Caco-2 (cell line): ENCODE measurements at places on chromosomes 12 and 14.

DNA sequence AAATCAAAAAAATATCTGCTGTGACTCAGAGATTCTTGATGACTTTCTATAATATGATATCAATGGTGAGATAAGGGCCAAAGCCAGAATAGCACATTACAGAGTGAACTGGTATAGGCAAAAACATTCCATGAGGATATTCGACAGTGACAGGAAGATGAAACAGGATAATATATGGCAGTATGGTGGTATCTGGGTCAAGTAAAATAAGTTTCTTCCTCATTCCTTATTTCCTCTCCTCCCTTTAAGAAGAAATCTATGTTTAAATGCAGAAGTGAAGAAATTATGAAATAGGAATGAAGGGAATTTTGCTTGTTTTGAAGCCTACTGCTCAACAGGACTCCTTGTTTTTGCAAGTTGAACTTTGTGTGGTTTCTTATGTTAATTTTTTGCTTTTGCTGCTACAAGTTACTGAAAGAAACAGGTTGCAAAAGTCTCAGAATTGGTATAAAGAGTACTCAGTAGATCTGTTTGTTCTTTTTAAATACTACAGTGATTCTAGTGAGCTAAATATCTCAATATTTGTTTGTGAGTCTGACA lies 7.0 kb downstream of the ACSS3 start:
- DNase-seq = no peak

DNA sequence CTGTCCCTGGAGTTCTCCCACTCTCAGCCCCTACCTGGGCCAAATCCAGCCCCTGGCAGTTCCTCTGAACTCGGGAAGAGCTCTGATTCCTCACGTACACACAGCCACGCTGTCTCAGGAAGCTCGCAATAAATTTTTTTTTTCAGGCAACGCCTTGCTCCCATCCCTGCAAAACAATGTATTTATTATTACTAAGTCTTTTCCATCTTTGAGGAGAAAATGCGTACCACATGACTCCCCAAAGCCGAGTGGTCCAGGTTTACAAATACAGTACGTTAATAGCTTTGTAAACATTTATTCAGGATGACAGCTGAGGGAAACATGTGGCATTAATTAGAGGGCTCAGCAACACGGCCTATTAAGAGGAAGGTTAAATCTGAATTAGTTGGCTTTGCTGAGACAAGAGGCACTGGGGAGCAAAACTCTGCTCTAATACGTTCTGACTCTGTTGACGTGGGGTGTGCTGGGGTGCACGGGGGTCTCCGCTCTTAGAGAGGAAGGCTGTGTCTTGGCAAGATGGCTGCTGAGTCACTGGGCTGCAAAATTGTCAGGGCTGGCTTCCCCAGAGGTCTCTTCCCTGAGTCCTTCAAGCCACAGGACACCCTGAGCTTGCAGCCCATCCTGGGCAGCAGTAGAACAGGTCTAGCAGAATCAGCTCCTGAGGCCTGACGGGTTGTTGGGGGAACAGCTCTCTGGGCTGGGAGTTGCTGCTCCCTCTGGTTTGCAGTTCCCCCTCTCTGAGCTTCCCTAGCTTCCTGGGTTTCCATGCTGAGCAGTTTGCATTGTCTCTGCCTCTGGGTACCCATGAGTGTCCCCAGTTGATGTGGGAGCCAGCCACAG lies 185.2 kb upstream of the TBX3 start:
- peak; percentile 32 for DNase-seq

GRCh38 chr14:73935666-73936065 lies 14.2 kb downstream of the FAM161B start:
- no peak for DNase-seq

GRCh38 chr14:56587701-56588100 lies 8.1 kb downstream of the TMEM260 start:
- no peak for DNase-seq

GRCh38 chr12:65500091-65500900 lies 221.8 kb downstream of the MSRB3 start:
- no peak for DNase-seq

GRCh38 chr14:30381861-30382480 lies 177.0 kb upstream of the G2E3 start:
- DNase-seq = no peak

DNA sequence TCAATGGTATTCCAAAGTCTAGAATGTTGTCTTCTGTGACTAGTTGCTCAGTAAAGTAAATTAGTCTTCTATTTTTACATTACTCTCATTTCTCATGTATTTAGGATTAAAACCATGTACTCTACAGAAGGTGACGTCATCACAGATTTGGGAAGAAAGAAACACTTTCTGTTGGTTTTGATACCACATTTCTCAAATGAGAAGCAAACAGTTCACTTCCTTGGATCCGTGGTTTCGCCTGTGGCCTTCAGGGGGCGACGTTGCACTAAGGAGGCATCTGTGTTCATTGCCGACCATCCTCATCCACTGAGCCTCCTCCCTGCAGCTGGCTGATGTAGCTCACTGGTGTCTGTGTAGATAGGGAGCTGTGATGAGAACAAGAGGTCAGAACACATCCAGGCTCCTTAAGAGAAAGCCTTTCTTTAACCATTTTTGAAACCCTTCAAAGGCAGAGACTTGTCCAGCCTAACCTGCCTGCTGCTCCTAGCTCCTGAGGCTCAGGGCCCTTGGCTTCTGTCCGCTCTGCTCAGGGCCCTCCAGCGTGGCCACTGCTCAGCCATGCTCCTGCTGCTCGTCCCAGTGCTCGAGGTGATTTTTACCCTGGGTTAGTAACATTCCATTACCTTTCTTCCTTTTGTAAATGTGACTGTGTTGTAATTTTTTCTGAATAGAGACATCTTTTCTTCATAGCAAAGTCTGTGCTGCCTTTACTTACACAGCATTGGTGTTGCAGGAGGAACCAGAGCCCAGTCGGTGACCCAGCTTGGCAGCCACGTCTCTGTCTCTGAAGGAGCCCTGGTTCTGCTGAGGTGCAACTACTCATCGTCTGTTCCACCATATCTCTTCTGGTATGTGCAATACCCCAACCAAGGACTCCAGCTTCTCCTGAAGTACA lies 220.6 kb upstream of the OR4E1 start:
- no peak for DNase-seq

DNA sequence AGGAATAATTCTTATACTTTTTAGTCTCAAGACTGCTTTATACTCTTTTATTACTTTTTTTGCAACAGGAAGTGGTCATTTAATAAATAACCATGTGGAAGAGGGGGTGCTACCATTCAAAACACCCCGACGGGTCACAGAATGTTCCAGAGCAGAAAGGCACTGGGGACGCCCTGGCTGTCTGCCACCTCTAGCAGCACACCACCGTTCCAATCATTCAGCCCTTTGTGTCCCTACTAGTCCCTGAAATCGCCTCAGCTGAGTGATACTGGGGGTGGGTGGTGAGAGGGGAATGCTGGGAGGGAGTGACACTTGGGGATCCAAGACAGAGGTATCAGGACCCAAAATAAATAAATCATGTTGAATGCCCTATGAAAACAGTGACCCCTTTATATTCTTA lies 52.4 kb downstream of the MON2 start:
- DNase-seq = no peak

GRCh38 chr12:113314121-113314529 lies 20.8 kb downstream of the SLC8B1 start:
- no peak for DNase-seq

DNA sequence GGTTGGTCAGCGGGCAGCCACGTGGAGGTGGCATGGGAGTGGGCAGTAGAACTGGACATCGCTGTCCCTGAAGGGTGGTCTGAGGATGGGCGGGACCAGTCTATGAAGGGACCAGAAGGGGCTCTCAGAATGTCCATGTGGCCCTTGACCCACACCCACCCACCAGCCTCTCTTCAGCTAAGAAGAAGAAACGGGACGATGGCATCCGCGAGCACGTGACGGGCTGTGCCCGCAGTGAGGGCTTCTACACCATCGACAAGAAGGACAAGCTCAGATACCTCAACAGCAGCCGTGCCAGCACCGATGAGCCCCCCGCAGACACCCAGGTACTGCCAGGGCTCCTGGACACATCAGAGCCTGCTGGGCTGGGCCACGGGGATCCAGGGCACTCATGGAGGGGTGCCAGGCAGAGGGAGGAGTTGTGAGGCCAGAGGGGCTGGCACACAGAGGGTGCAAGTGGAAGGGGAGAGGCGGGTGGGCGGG lies 21.3 kb downstream of the SETD1B start:
- no peak for DNase-seq

- DNase-seq = no peak
These were observed 57.2 kb upstream of the CAPRIN2 start for GRCh38 chr12:30811966-30812365.

DNA sequence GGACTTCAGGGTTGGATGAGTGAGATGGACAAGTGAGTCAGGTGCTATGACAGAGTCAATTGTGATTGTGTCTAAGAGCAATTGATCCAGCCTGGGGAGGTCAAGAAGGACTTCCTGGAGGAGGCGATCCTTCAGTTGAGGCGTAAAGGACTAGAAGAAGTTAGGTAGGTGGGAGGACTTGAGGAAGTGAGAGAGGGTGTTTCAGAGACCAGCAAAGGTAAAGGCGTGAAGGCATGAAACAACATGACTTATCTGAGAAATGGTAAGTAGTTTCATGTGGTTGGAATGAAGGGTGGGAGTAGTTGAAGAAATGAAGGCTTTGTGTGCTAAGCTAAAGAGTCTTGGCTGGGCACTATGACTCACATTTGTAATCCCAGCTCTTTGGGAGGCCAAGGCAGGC lies 48.9 kb upstream of the PPP1CC start:
- DNase-seq = no peak

DNA sequence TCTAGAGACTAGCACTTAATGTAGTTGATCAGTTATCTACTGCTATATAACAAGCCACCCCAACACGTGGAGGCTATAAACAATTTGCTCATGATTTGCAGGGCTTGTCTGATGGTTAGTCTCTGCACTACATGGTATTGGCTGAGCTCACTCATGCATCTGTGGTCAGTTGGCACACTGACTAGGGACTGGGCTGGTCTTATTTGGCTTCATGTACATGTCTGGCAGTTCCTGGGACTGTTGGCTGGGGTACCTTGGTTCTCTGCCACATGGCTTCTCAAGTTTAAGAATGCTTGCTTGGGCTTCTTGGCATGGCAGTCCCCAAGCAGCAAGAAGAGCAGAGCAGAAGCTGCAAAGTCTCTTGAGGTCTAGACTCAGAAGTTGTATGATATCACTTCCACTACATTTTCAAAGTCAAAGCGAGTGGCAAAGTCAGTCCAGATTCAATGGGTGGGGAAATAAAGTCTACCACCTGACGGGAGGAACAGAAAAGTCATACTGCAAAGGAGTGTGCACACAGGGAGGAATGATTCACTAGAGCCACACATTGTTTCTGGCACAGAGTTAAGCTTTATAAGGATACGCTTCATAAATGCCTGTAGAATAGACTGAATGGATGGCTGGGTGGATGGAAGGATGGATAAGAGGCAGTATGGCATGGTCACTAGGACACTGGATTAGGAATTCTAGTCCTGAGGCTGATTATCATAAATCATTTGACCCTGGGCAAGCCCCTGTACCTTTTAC lies 44.8 kb upstream of the PTHLH start:
- DNase-seq = no peak

- no peak for DNase-seq
These were observed 13.5 kb upstream of the METTL17 start for GRCh38 chr14:20976291-20976690.

DNA sequence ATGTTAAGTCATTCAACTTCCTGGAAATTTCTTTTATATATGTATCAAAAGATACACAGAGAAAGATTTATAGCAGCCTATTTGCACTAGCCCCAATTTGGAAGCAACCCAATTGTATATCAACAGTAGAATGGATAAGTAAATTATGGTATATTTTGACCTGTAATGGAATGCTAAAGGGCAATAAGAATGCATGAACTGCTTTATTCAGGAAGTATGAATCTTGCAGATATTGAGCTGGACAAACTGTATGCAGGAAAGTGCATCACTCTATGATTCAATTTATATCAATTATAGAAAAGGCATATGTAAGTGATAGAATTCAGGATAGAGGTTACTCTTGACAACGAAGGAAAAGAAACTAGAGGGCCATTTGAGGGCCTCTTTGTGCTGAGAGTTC lies 913.1 kb upstream of the FBXO33 start:
- DNase-seq = no peak

- DNase-seq = no peak
These were observed 355.6 kb downstream of the LRIG3 start for GRCh38 chr12:58564721-58565120.

- DNase-seq = no peak
These were observed 45.8 kb upstream of the TBX3 start for GRCh38 chr12:114729731-114730130.

- no peak for DNase-seq
These were observed 48.7 kb upstream of the USP15 start for GRCh38 chr12:62211510-62211909.

- DNase-seq = no peak
These were observed 74.3 kb downstream of the SYNE3 start for GRCh38 chr14:95442016-95442632.

- DNase-seq = no peak
These were observed 115.6 kb downstream of the PLEKHA5 start for GRCh38 chr12:19245106-19245505.
